HuH-7.5 (cell line): ENCODE measurements at places on chromosomes 13 and 19.
A peak's percentile ranks its signal among the peaks of the same experiment; 100 is the strongest.

GRCh38 chr19:52522551-52522950 is 4.9 kb upstream of the ZNF808 start:
- DNase-seq, result no peak

DNA sequence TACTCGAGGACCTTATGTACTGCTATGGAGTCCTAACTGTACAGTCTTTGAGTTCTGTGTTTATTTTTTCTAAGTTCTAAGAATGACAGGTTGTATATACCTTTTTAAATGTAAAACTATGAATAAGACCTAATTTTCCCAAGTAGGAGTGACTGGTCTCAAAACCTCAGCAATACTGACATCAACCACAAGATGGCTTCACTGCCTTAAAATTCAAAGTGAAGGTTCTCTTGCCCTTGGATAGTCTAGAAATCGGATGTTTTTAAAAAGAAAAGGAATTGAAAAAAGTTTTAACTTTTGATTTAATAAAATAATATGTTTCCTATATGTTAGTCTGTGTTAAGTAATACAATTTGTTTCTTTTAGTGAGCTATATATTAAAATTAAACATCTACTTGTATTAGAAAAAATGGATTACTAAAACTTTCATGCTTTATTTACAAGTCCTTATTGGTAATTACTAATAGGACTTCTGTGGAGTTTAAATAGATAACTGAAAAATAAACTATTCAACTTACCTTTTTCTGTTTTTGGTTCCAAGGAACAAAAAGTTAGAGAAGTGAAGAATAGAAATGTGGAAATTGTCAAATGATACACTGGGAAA is 52.0 kb downstream of the TDRD3 start:
- DNase-seq, result peak; percentile 4

GRCh38 chr19:7516333-7516732 is 430 bp downstream of the ZNF358 start:
- DNase-seq, result peak; percentile 78

DNA sequence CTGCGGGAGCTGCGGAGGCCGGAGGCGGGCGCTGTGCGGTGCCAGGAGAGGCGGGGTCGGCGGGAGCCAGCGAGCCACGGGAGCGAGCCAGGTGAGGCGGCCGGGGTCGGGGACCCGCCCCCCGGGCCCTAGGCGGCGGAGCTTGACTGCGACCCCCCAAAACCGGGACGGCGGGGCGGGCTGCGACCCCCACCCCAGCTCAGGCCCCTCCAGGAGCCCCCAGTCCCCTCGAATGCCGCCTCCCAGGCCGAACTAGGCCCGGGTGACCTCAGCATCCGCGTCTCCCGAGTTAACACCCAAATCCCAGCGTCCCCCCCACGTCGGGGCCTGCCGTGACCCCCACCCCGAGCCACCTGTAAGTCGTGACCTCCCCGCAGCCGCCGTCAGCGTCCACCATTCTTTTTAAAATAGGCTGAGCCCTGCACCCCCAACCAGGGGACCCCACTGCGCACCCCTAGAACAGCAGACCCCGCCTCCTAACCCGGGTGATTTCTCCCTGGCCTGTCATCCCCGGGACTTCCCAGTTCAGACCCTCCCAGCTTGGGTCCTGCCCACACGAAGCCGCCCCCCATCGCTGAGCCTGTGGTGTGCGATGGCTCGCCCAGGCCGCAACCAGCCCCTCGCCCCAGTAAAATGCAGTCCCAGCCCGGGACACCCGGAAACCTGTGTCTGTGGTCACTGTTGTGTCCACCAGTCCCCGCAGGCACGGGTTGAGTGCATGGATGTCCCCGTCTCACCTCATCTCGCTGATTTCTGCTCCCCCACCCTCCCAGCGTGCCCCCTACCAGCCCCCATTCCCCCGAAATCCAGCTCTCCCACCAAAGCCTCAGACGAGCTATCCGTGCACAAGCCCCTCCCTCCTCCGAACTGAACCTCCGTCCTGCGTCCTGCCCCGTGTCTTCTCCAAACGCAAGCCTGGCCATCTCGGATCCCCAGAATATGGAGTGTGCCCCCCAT is 551 bp downstream of the FZR1 start:
- DNase-seq, result no peak

GRCh38 chr13:96817336-96817941 is 176.8 kb downstream of the OXGR1 start:
- no peak for DNase-seq

DNA sequence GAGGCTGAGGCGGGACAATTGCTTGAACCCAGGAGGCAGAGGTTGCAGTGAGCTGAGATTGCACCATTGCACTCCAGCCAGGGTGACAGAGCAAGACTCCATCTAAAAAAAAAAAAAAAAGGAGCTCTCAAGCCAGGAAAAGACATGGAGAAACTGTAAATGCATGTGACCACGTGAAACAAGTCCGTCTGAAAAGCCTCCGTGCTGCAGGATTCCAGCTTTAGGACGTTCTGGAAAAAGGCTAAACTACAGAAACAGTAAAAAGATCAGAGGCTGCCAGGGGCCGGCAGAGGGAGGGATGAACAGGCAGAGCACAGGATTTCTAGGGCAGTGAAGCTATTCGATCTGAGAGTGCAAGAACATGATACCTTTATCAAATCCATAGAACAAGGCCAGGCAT is 40.7 kb upstream of the NDUFS7 start:
- DNase-seq, result no peak

DNA sequence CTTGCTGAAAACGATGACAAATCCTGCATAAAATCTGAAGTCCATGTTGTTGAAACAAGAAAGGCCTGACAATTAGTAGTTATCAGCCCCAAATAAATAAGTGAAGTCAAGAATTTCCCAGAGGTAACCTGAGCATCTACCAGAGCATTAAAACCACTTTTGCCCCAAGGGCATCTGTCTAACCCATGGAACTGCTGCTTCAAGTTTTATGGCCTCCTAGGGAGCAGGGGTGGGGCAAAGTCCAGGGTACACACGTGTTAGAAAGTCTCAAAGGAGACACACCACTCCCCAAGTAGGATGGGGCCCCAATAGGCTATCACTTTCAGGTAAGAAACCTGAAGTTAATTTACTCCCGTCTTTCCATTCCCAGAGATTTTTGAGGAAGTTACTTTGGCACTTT is 81.1 kb downstream of the CACNA1A start:
- no peak for DNase-seq

DNA sequence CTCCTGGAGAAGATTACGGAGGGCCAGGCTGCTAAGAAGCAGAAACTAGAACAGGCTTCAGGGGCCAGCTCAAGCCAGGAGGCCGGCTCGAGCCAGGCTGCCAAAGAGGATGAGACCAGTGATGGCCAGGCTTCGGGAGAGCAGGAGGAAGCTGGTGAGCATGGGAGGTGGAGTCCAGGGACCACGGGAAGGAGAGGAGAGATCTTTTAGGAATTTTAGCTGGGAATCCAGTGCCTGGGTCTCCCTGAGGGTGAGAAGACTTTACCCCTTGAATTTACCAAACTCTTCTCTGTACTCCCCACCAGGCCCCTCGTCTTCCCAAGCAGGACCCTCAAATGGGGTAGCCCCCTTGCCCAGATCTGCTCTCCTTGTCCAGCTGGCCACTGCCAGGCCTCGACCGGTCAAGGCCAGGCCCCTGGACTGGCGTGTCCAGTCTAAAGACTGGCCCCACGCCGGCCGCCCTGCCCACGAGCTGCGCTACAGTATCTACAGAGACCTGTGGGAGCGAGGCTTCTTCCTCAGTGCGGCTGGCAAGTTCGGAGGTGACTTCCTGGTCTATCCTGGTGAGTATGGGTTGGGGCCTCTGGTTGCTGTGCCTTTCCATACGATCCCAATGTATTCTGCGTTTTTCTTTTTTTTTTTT is 824 bp downstream of the TSEN34 start:
- no peak for DNase-seq

DNA sequence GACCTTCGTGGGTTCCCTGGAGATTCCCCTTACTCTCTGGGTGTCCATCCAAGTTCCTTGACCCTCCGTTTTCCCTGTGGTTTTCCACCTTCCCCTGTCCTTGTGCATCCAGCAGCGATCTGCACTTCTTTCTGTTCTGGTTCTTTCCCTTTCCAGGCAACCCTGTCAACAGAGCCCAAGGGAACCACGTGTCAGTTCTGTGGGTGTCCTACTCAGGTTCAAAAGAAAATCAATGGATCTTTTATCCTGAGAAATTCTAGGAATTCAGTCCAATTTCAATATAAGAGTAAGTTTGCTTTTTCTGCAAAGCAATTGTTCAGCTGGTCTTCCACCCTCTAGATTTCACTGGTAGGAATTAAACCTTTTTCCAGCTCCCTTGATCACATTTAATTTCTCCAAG is 1394.8 kb upstream of the SLC10A2 start:
- no peak for DNase-seq

DNA sequence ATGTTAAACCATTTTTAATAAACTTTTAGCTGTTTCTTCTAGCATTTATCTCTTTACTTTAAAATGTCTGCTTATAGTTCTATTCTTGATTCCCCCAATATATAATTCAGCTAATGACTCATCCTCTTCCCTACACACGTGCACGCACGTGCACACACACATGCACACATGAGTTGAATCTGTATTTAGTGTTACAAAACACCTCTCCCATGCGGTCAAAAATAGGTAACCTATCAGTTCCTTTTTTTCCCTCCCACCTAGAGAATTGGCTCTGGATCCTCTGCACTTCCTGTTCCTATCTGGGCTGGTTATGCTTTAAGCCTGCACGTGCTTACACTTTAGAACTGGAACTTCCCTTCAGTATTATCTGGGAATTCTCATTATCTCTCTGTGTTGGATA is 144.1 kb downstream of the PAN3 start:
- DNase-seq, result no peak

GRCh38 chr13:20825477-20825875 is 51.7 kb upstream of the EEF1AKMT1 start:
- DNase-seq, result no peak

DNA sequence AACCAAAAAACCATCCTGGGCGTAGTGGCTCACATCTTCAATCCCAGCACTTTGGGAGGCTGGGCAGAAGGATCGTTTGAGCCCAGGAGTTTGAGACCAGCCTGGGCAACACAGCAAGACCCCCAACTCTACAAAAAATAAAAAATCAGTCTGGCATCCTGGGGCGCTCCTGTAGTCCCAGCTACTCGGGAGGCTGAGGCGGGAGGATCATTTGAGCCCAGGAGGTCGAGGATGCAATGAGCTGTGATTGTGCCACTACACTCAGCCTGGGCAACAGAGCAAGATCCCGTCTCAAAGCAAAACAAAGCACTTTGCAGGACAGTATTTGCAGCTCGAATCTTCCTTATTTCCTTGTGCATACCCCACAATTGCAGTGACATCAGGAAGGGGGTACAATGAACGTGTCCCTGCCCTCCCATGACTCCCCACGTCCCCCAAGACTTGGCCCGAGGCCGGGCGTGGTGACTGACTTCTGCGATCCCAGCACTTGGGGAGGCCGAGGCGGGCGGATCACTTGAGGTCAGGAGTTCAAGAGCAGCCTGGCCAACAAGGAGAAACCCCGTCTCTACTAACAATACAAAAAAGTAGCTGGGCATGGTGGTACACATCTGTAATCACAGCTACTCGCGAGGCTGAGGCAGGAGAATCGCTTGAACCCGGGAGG is 870 bp downstream of the NDUFB7 start:
- DNase-seq, result no peak

DNA sequence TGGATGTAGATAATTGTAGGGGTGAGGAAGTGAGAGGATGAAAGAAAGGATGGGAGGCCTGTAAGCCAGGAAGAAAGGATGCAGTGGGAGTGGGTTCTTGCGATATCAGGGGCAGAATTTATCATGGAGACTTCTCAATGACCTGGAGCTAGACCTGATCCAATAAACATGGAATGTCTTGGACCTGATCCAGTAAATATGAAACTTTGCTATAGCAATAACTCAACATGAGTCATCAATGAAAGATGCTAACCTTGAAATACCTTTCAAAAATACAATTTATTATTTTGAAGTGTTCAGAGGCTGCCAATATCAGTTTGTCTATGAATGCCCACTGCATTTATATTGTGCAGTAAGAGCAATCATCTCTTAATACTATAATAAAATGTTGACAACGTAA is 279.5 kb downstream of the POU4F1 start:
- DNase-seq, result no peak

DNA sequence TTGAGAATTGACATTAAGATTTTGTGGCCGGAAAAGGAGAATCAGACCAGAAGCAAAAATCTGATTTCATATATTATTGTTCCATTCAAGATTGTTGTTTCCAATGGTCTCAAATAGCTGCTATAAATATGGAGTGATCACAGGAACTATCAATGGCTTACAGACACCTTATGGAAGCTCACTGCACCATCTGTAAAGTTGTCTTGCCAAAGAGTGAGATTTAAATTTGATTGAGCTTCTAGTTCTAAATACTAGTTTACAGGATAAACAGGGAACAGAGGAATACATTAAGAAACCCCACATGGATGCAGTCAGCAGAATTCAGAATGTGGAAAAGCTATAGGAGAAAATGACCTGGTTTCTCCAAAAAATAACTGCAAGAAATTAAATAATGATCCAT is 47.0 kb upstream of the CALM3 start:
- DNase-seq, result no peak

- DNase-seq, result no peak
These were observed 34.1 kb downstream of the STK24 start for GRCh38 chr13:98542568-98543377.

GRCh38 chr19:35905178-35905727 is 2.8 kb downstream of the TYROBP start:
- no peak for DNase-seq

GRCh38 chr13:30353060-30353459 is 45.7 kb upstream of the KATNAL1 start:
- no peak for DNase-seq

DNA sequence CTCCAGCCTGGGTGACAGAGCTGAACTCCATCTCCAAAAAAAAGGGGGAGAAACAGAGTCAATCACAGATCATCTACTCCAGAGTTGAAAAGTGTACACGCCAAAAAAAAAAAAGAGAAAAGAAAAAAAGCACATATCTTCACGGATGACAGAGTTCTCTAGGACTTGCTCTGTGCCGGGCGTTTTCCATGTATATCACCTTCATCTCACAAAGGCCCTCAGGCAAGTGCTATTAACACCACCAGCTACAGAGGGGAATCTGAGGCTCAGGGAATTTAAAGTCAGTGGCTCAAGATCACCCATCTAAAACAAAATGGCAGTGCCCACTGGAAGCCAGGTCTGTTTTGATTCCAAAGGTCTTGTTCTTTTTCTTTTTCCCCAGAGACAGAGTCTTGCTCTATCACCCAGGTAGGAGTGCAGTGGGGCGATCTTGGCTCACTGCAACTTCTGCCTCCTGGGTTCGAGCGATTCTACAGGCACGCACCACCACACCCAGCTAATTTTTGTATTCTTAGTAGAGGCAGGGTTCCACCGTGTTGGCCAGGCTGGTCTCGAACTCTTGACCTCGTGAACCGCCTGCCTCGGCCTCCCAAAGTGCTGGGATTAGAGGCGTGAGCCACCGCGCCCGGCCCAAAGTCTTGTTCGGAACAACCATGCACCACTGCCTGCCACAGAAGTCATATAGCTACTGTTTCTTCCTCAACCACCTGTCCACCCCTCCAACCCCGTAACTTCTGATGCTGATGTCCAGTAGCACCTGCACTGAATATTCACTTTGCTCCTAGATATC is 42.2 kb downstream of the SAE1 start:
- no peak for DNase-seq

GRCh38 chr19:8504919-8505318 is 2.5 kb upstream of the PRAM1 start:
- no peak for DNase-seq

- DNase-seq, result no peak
These were observed 918 bp upstream of the FUZ start for GRCh38 chr19:49814010-49814409.
